Fibroblast of mammary gland (primary cell): ENCODE measurements at places on chromosomes 3 and 15.
A peak's percentile ranks its signal among the peaks of the same experiment; 100 is the strongest.

DNA sequence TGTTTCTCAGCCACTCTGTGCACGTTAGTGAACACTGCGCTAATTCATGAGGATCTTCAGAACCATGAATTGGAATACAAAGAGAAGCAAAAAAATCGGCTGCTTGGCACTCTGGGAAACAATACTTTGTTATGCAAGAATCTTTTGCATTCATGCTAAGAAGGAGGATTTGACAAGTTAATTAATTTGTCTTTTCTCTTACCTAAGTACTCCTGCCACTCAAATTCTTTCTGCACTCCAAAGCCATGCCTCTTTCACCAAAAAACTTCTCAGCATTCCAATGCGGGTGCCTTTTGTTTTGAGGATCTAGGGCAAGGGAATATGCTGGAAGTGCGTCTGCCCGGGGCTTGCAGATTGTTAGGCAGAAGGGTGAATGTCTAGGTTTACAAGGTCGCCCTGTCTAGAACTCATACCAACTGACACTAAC is 11.3 kb upstream of the KAT2B start:
- no peak for DNase-seq

DNA sequence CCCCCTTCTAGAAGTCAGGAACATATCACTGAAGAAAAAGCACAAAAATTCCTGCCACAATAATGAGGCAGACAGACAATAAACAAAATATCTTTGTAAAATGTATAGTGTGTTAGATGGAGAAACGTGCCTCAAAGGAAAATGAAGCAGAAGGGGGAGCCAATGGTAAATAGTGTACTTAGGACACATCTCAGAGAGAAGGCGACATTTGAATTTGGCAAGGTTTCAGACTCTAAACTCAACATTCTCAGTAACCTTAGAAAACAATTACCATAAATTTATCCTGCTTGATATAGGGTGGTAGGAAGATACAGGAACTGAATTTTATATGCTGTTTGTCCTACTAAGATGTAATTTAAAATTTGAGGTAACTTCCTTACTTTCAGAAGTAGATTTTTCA is 52.6 kb upstream of the PTX3 start:
- no peak for DNase-seq

DNA sequence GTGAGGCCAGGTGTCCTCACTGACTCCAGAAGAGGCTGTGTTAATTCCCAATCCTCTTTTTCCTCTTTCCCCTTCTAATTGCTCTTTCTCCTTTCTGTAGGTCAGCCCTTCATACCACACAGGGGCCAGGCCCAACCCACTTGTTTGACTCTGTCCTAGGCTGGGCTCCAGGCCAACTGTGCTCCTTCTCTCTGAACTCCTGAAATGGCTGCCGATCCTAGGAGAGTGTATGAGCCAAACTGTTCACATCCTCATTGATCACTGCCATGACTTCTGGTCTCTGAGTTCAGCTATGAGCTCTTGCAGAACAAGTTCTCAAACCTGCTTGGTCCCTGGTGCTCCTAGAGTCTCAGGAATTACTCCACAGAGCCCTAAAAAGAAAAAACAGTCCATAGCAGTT is 145.1 kb downstream of the VGLL4 start:
- DNase-seq = peak; percentile 83

GRCh38 chr3:66904831-66905493 is 93.1 kb upstream of the KBTBD8 start:
- DNase-seq = peak; percentile 6

- no peak for DNase-seq
Observed at GRCh38 chr3:38114052-38114874, 22.7 kb downstream of the ACAA1 start.

GRCh38 chr3:185646382-185647133 is 60.5 kb downstream of the SENP2 start:
- no peak for DNase-seq

DNA sequence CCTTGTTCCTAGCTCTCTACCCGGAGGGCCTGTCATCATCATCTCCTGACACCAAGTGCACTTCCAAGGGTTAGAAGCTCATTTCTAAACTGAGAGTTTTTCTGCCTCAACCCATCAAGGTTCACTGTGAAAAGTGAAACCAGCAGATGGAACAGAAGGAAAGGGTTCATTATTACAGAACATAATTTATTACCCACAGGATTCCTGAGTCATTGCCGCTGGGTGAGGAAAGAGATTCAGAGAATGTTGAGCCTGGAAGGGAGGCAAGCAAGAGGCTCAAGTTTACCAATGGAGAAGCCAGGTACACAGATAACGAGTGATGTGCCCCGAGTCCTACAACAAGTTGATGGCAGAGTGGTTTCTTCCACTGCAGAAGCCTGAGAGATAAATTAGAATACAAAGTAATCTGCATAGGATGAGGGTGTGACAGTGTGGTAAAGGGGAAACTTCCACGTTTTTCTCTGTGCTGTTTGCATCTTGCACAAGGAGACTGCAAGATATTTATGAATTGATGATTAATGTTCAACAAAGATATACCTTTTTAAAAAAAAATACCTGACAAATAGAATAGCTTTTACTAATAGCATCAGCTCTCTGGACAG is 80.5 kb upstream of the SETMAR start:
- no peak for DNase-seq

GRCh38 chr15:45126535-45127158 is 3.0 kb downstream of the DUOXA1 start:
- DNase-seq = peak; percentile 43

DNA sequence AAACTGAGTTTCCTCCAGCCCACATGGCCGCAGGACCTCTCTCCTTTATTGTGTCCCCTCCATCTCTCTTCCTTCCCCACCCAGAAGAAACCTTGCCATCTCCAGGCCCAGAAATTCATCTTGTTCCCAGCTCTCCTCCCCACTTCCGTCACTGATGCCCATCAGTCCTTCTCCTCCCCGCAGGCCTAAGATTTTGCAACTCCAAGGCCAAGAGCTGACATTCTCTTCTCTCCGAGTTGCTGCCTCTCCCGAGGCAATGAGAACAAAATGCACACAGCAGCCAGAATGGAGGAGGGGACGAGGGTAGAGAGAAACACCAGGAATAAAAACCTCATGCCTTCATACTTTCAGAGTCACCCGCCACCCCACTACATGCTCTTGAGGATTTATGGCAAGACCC is 526.5 kb upstream of the PROK2 start:
- DNase-seq = no peak

DNA sequence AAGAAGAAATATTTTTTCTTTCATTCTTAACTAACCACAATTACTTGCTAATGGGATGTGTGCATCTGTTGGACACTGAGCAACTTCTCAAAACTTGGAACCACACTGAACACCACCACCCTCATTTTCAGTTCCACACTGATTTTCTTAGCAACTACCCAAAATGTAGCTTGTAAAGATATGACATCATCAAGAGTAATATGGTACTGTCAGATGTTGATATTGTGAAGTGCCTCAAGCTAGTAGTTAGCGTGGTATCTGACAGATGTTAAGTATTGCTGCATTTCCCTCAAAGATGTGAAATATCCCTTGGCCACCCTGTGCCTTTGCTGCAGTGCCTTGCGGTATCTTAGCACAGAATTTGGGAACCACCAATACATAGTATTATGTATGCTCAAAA is 9.3 kb downstream of the RFTN1 start:
- peak; percentile 14 for DNase-seq

- DNase-seq = peak; percentile 88
Observed at GRCh38 chr3:172557515-172558220, 34.4 kb upstream of the TNFSF10 start.

- no peak for DNase-seq
Observed at GRCh38 chr15:92018535-92019239, 165.2 kb downstream of the SLCO3A1 start.

DNA sequence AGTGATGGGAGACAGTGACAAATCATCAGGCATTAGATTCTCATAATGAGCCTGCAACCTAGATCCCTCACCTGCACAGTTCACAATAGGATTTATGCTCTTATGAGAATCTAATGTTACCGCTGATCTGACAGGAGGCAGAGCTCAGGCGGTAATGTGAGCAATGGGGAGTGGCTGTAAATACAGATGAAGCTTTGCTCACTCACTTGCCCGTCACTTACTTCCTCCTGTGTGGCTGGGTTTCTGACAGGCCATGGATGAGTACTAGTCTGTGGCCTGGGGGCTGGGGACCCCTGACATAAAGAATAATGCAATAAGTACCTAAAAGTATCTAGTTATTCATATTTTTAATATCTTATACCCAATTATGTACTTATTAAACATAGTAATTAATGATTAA is 15.6 kb downstream of the IQCB1 start:
- no peak for DNase-seq

- DNase-seq = peak; percentile 81
Observed at GRCh38 chr3:15903164-15903563, 105.4 kb upstream of the ANKRD28 start.

- no peak for DNase-seq
Observed at GRCh38 chr3:170258105-170258487, 35.9 kb downstream of the PRKCI start.

GRCh38 chr3:169913323-169913722 is 2.0 kb downstream of the SAMD7 start:
- no peak for DNase-seq

DNA sequence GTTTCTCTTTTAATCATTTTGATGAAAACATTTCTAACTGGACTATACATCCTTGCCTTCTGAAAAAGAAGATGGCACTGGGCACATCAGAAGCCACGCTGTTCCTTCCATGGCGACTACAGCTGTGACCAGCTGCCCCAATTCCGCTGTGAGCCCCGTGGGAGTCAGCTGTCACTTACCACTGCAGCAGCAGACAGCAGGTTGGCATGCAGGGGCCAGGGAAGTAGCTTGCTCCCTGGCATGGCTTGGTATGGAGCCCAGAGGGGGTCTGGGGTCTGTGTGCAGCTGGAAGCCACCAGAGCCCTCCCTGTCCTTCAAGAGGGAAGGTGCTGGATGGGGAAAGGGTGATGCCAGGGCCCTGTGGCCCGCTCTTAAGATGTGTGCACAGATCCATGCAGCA is 4.5 kb upstream of the ZXDC start:
- DNase-seq = no peak

DNA sequence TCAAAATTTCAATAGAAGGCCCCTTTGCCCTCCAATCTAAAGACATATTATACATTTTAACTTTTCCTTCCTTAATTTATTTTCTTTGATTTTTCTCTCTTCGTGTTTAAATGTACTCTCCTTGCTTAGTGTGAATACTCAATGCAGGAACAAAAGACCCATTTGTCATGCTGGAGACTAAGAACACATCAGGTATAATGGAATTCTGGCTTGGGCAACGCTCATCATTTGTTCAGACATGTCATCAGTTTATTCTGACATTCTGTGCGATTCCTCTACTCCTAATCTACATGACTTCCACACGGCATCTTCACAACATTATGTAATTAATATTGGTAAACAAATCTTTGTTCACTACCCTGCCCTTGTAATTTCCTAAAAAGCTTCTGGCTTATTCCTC is 136.6 kb upstream of the LRRN1 start:
- DNase-seq = no peak

DNA sequence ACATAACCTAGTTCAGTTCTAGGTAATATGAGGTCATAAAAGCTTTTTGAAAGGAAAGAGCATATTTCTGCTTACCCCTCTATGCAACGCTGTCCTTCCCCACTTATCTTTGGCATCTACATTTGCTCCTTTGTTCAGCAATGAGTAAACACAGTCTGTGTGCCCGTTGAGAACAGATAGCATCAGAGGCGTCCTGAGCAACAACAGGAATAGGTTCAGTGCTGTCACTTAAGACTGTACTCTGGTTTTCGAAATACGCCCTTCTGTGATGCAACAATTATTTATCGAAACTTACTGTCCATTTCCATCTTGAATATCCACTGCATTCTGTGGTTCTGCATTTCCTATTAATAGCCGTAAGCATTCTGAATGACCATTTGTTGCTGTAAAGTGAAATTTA is 84.4 kb downstream of the BTD start:
- DNase-seq = no peak

- no peak for DNase-seq
Observed at GRCh38 chr3:171841620-171842000, 1.5 kb upstream of the TMEM212 start.

DNA sequence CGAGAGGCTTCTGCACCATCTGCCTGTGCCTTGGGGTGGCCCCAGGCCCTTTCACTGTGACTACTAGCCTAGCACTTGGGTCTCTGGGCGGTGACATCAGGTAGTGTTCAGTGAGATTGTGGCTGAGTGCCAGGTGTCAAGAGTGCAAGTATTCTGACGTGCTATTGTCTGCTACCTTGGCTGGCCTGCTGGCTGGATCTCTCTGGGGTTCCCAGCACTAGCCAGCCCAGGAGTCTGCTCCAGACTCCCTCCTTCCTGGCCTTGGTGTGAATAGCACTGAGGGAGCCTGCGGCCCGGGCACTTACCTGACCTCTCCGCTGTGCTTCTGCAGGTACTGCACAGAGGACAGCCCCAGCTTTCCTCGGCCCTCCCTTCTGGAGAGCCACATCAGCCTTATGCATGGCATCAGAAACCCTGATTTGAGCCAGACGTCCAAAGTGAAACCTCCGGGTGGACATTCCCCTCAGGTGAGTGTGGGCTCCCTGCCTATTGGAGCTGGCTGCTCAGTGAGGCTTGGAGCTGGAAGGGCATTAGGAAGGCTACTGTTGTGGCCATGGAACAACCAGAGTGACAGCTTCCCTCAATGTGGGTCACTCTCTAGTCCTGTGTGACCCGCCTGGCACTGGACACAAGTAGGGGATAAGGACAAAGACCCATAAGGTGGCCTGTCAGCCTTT is 17.5 kb upstream of the ALPK3 start:
- DNase-seq = no peak

DNA sequence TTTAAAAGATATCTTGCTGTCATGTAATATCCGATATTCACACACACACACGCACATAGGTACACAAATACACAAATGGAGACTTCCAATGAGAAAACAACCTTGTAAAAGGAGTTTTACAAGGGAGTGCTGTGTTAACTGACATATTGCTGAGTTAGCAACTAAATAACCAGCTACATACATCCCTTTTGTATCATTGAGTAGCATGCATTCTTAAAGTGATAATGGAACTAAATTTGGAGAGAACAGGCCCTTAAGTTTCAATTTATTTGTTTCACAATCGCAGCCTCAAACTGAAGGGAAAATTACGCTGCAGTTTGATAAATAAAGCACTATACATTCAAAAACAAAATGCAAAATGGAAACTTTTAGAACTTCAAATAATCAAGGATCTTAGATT is 1046.0 kb upstream of the NR2F2 start:
- no peak for DNase-seq

DNA sequence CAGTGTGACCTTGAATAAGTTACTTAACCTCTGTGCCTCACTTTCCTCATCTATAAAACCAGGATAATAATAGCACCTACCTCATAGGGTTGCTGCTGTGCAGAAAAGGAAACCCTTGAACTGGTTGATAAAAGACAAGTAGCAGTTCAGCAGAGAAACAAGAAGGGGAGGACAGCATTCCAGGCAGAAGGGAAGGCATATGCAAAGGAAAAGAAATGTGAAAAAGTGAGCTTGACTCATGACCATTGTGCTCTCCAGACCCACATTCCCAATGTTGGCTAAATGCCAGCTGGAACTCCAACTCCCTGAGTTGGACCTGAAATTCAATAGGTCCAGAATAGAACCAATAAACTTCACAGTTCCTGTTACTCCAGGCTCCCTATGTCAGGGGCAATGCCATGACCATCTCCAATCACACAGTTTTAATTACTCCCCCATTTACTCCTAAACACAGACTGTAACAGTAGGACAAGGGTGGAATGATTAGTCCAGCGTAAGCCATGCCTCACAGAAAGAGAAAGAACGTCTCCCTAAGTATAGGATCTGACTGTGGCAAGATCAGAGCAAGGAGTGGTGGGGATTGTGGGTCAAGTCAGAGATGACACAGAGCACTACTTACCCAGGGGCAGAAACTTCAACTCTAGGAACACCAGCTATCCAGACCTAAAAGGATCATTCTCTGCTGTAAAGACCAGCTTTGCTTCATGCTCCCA is 26.9 kb downstream of the PRKAR2A start:
- peak; percentile 77 for DNase-seq
